ENCODE measurements at places on chromosomes 2 and 18. TPM values are rescaled to one million over a fixed set of nuclear protein-coding genes. Genes with fewer than 3 reads are reported as not detected.

The RAD51AP2 gene
- total RNA-seq, result 0.16 TPM

The LRP2 gene
- total RNA-seq, result 27.5 TPM

The DES gene
- total RNA-seq, result 0.28 TPM

The ZNF407 gene
- total RNA-seq, result 13.1 TPM

The NOSTRIN gene
- not detected for total RNA-seq

The SULT1C4 gene
- total RNA-seq, result 8.0 TPM

The ST8SIA5 gene
- total RNA-seq, result 0.79 TPM

The INPP5D gene
- total RNA-seq, result 0.28 TPM

The ARHGEF33 gene
- total RNA-seq, result 1.1 TPM

- H3K27ac ChIP-seq, result no peak overlapping the region
- H3K4me1 ChIP-seq, result peaks cover 2% of the 10 kb centered on the region
- DNase-seq, result no peak
- H3K36me3 ChIP-seq, result peaks cover 22% of the 10 kb centered on the region
- H3K27me3 ChIP-seq, result peaks cover under 1% of the 10 kb centered on the region
Measured at GRCh38 chr2:232543491-232543890, 4.0 kb downstream of the CHRNG start.

GRCh38 chr2:204771721-204772120, 226.4 kb downstream of the PARD3B start:
- H3K36me3 ChIP-seq, result peaks cover 2% of the 10 kb centered on the region
- no peak overlapping the region for H3K27ac ChIP-seq
- no peaks in the 10 kb centered on the region for H3K4me1 ChIP-seq
- H3K27me3 ChIP-seq, result no peaks in the 10 kb centered on the region

DNA sequence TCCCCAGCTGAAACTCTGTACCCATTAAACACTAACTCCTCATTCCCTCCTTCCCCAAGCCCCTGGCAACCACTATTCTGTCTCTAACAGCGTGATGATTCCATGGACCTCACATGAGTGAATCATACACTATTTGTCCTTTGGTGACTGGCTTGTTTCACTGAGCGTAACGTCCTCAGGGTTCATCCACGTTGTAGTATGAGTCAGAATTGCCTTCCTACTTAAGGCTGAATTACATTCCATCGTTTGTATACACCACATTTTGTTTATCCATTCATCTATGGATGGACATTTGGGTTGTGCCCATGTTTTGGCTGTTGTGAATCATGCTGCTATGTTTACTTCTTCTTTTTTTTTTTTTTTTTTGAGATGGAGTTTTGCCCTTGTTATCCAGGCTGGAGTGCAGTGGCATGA, 19.6 kb upstream of the CABLES1 start:
- no peak overlapping the region for H3K4me3 ChIP-seq
- no peak overlapping the region for H3K27ac ChIP-seq
- peaks cover 20% of the 10 kb centered on the region for H3K4me1 ChIP-seq
- no peaks in the 10 kb centered on the region for H3K36me3 ChIP-seq

DNA sequence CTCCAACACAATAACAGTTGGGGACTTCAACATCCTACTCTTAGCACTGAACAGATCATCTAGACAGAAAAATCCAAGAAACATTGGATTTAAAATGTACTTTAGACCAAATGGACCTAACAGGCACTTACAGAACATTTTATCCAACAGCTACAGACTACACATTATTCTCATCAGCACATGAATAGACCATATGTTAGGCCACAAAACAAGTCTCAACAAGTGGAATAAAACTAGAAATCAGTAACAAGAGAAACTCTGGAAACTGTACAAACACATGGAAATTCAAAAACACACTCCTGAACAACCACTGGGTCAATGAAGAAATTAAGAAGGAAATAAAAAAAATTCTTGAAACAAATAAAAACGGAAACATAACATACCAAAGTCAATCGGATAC, 117.5 kb downstream of the ACVR1 start:
- H3K27ac ChIP-seq, result no peak overlapping the region
- DNase-seq, result no peak
- H3K4me3 ChIP-seq, result no peak overlapping the region
- no peaks in the 10 kb centered on the region for H3K27me3 ChIP-seq
- no peaks in the 10 kb centered on the region for H3K4me1 ChIP-seq
- peaks cover 58% of the 10 kb centered on the region for H3K36me3 ChIP-seq

- no peak overlapping the region for H3K27ac ChIP-seq
- H3K4me3 ChIP-seq, result no peak overlapping the region
- no peaks in the 10 kb centered on the region for H3K4me1 ChIP-seq
- no peaks in the 10 kb centered on the region for H3K27me3 ChIP-seq
Measured at GRCh38 chr2:199707593-199708185, 143.3 kb downstream of the FTCDNL1 start.

GRCh38 chr2:174914853-174915760, 90.1 kb downstream of the CHN1 start:
- H3K27me3 ChIP-seq, result no peaks in the 10 kb centered on the region
- H3K4me1 ChIP-seq, result peaks cover 11% of the 10 kb centered on the region
- H3K4me3 ChIP-seq, result no peak overlapping the region
- no peak overlapping the region for H3K27ac ChIP-seq

GRCh38 chr2:121567957-121568409, 37.3 kb downstream of the RNU4ATAC start:
- H3K4me1 ChIP-seq, result peaks cover 73% of the 10 kb centered on the region
- DNase-seq, result peak; percentile 48
- H3K36me3 ChIP-seq, result peaks cover 3% of the 10 kb centered on the region

DNA sequence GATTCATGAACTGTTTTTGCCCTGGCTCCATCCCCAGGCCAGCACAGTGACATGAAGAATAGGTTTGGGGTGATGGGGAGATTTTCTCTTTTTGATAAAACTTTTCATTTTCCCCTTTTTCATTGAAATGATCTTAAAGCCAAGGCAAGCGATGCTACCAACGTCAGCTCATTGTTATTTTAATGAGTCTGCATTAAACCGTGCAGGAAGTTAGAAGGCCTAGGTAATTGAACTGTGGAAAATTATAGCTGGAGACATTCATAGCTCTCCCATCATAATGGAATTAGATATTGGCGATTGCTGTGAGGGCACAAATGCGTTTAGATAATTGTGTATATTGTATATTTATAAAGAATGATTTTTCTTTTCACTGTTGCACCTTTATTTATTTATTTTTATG, 33.2 kb downstream of the SMARCAL1 start:
- H3K27me3 ChIP-seq, result no peaks in the 10 kb centered on the region
- H3K27ac ChIP-seq, result no peak overlapping the region
- peaks cover 35% of the 10 kb centered on the region for H3K36me3 ChIP-seq
- no peak overlapping the region for H3K4me3 ChIP-seq
- peaks cover 7% of the 10 kb centered on the region for H3K4me1 ChIP-seq
- no peak for DNase-seq

GRCh38 chr2:42838133-42838532, 45.8 kb upstream of the HAAO start:
- peaks cover 10% of the 10 kb centered on the region for H3K4me1 ChIP-seq
- no peak overlapping the region for H3K27ac ChIP-seq
- no peak for DNase-seq
- H3K4me3 ChIP-seq, result no peak overlapping the region
- no peaks in the 10 kb centered on the region for H3K27me3 ChIP-seq

GRCh38 chr2:128090575-128090944, 440 bp upstream of the UGGT1 start:
- peaks cover 35% of the 10 kb centered on the region for H3K4me1 ChIP-seq
- peak overlapping the region; percentile 99 for H3K4me3 ChIP-seq

GRCh38 chr2:191043438-191043837, 29.5 kb upstream of the STAT1 start:
- H3K4me1 ChIP-seq, result peaks cover 2% of the 10 kb centered on the region
- H3K36me3 ChIP-seq, result peaks cover 4% of the 10 kb centered on the region
- no peak for DNase-seq
- H3K27me3 ChIP-seq, result no peaks in the 10 kb centered on the region
- no peak overlapping the region for H3K4me3 ChIP-seq

GRCh38 chr2:233349005-233349998, 5.0 kb upstream of the DGKD start:
- peaks cover 37% of the 10 kb centered on the region for H3K4me1 ChIP-seq
- H3K36me3 ChIP-seq, result no peaks in the 10 kb centered on the region
- DNase-seq, result no peak
- no peak overlapping the region for H3K27ac ChIP-seq

DNA sequence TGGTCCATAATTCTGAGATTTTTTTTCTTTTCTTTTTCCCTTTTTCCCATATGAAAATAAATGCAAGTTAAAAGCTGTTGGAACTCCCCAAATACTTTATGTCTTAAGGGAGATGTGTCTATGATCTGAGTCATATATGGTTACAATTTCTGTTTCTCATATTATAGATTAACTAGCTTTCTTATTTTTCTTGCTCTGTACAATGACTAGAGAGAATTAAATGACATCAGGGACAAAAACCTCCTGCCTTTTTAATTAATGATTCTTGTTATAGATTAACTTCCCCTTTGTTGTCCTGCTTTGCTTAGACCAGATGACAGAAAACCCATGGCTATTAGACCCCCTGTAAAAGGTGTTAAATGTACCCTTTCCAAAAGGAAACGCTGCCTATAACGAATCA, 643.9 kb upstream of the NXPH2 start:
- no peak overlapping the region for H3K4me3 ChIP-seq
- no peaks in the 10 kb centered on the region for H3K36me3 ChIP-seq
- no peaks in the 10 kb centered on the region for H3K27me3 ChIP-seq
- H3K4me1 ChIP-seq, result no peaks in the 10 kb centered on the region
- no peak for DNase-seq
- no peak overlapping the region for H3K27ac ChIP-seq

DNA sequence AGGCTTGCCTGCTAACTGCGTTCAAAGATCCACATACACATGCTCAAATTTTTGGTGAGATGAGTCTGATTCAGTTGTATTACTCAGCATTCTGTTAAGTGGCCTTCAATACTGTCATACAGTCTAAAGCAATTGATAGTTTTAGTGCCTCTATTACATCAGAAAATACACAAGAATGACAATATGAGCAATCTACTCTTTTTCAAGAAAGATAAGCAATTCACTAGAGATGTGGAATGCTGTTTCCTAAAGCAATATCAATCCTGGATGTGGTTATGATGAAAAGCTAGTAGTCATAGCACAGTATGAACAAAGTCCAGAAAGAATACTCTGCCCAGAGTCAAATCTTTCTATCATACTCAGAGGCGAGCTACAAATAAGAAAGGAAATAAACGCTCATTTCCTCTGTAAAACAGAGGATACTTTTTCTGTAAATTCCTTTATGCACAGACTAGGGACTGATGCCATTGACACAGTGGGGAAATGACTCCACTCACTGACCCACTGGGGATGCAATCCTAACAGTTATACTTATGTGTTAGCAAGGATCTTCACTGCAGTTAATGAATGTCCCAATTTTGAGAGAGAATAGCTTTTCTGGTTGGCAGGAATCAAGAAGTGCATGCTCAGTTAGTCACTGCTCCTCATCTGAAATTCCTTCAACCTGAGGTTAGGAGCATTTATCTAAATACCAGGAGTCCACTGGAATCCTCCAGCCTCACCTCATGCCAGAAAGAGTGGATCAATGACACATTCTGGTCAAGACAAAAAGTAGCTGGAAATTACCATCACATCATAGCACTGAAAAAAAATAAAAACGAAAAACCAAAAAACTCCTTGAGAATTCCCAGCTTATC, 83.3 kb downstream of the PDE11A start:
- H3K4me1 ChIP-seq, result peaks cover 2% of the 10 kb centered on the region
- no peak overlapping the region for H3K27ac ChIP-seq
- DNase-seq, result no peak
- H3K4me3 ChIP-seq, result no peak overlapping the region

GRCh38 chr18:23200756-23201155, 65.5 kb downstream of the CABLES1 start:
- H3K27ac ChIP-seq, result no peak overlapping the region
- H3K4me3 ChIP-seq, result no peak overlapping the region
- no peak for DNase-seq
- H3K27me3 ChIP-seq, result no peaks in the 10 kb centered on the region
- peaks cover 6% of the 10 kb centered on the region for H3K4me1 ChIP-seq

GRCh38 chr2:236158969-236159777, 9.0 kb downstream of the GBX2 start:
- H3K27me3 ChIP-seq, result peaks cover 75% of the 10 kb centered on the region
- no peak overlapping the region for H3K27ac ChIP-seq
- peak overlapping the region; percentile 57 for H3K4me3 ChIP-seq
- H3K36me3 ChIP-seq, result peaks cover 3% of the 10 kb centered on the region

- peaks cover 17% of the 10 kb centered on the region for H3K4me1 ChIP-seq
- no peaks in the 10 kb centered on the region for H3K27me3 ChIP-seq
Measured at GRCh38 chr2:96608469-96609455, 29.4 kb downstream of the KANSL3 start.

DNA sequence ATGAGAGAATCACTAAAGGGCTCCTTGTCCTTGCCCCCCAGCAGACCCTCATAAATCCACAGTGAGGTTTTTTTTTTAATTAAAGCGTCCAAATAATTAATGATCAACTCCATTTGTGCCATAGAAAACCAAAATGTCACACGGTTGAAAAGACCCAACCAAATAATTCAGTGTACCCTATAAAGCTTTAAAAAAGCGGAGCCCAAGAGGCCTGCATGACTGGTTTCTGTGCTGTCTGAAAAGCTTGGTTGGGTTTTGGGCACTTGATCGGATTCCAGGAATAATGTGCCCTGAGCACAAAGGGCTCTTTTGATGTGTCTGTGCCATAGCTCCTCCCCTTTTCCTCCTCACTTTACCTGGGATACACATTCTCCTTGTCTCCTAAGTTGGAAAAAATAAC, 523.2 kb downstream of the TNS1 start:
- H3K36me3 ChIP-seq, result no peaks in the 10 kb centered on the region
- peaks cover 9% of the 10 kb centered on the region for H3K4me1 ChIP-seq
- H3K27ac ChIP-seq, result no peak overlapping the region
- H3K27me3 ChIP-seq, result no peaks in the 10 kb centered on the region
- DNase-seq, result no peak

DNA sequence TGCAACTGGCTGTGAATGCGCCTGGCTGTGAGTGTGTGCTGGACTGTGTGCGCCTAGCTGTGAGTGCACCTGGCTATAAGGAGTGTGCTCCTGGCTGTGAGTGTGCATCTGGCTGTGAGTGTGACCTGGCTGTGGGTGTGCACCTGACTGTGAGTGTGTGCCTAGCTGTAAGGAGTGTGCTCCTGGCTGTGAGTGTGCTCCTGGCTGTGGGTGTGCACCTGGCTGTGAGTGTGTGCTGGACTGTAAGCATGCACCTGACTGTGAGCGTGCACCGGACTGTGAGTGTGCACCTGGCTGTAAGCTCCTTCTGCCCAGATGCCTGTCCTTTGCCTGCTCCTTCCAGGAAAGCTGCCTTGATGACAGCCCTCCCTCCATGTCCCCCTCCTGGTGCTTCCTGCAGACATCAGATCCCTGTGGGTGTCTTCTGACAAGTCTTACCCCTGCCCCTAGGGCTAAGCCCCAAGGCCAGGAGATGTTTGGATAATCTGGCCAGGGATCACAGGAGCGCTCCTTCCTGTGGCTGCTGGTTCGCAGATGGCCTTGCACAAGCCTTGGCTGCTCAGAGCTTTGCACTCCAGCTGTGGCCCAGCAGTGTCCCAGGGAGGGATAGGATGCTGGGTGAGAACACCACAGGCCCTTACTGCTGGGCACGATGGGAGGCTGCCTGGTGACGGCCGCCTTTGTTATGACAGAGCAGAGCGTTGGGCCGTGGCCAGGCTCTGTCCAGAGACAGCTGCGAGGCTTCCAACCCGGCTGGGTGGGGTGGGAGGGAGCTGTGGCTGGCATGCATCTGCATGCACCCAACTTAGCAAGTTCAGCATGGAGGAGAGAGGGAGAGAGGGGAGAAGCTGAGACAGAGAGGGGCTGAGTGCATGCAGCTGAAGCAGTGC, 89.9 kb downstream of the GLI2 start:
- peaks cover 3% of the 10 kb centered on the region for H3K36me3 ChIP-seq
- no peak overlapping the region for H3K4me3 ChIP-seq
- peaks cover 24% of the 10 kb centered on the region for H3K4me1 ChIP-seq
- no peak for DNase-seq
- no peaks in the 10 kb centered on the region for H3K27me3 ChIP-seq

GRCh38 chr2:217412721-217413120, 552.9 kb upstream of the TNP1 start:
- no peaks in the 10 kb centered on the region for H3K27me3 ChIP-seq
- H3K4me1 ChIP-seq, result peaks cover 9% of the 10 kb centered on the region
- H3K4me3 ChIP-seq, result no peak overlapping the region
